BE2C (cell line): ENCODE measurements at places on chromosomes 1 and 21.
A peak's percentile ranks its signal among the peaks of the same experiment; 100 is the strongest.

DNA sequence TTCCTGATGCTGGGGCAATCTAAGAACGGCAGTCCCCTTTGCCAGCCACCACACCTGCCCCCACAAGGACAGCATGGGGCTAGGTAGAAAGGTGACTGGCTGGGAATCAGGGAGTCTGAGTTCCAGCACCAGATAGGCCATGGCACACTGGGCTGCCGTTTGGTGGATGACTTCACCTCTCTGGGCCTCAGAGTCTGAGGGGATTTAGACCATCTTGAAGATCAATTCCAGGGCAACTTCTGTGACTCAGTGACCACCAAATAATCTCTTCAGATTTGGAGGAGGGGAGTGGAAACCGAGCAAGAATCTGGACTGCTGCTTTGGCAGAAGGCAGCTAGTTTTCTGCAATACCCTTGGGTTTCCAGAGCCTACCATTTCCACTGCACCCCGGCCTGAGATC, 92.1 kb upstream of the EDN2 start:
- no peak for DNase-seq

DNA sequence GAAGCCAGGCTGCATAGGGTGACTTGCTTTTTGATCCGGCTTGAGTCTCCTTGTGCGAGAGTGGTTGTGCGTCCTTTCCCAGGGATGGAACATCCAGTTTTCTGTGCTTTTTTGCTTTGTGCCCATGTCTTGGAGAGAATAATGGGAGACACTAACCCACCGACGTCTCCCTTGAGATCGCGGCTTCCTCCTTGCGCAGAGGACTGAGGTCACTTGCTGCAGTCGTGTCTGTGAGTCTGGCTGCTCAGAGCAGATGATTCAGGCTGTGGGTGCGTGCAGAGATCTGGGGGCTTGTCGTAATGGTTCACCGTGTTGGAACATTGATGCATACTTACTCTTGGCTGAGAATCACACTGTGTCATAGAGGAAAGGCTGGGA, 164.5 kb upstream of the CACNA1E start:
- no peak for DNase-seq

GRCh38 chr21:17003763-17004373, 509.0 kb upstream of the CXADR start:
- no peak for DNase-seq

DNA sequence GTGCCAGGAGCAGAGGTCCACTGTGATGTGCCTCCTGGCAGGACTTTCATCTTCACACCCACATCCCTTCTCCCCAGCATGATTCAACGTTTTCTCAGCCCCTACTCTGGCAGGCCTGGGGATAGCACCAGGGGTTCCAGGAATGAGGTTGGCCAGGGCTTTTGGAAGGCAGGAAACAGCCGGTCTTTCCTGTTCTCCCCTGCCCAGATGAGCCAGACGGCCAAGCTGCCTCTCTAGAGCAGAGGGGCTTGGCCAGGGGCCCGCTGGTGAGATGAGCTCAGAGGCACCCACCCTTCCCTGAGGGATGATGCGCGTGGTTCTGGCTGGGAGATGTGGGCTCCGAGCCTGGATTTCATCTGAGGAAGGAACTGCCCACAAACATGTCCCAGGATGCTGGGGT, 4.3 kb upstream of the MFAP2 start:
- peak; percentile 30 for DNase-seq

DNA sequence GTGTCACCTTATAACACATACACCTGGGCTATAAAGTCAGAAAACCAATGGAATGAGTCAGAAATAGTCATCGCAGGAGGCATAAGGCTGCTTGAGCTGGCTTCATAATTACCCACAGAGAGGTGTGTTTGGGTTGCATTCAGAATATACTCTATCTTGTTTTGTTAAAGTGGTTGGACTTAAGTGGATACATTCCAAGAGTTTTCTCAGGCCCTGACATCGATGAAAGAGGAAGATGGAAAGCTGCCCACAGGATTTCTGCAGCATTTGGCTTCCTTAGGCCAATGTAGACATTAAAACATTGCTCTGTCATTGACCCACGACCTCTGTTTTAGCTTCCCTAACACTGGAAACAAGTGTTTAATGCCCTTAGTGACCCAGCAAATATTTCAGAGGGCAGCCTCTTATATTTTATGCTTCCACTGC, 18.6 kb upstream of the BCL10 start:
- no peak for DNase-seq

DNA sequence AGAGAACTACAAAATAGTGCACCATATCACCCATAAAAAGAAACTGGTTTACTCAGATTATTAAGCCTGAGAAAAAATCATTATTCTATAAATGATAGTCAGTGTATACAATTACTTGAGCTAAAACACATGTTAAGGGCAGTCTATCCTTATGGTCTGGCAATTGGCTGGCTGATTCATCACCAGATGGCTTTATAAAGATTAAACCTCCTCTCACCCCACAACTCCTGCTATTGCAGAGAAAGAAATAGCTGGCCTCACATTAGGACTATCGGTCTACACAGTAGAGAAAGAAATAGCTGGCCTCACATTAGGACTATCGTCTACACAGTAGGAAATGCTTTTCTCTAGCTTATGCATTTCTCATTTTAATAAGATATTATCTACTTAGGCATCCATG, 21.2 kb downstream of the CEP170 start:
- no peak for DNase-seq

DNA sequence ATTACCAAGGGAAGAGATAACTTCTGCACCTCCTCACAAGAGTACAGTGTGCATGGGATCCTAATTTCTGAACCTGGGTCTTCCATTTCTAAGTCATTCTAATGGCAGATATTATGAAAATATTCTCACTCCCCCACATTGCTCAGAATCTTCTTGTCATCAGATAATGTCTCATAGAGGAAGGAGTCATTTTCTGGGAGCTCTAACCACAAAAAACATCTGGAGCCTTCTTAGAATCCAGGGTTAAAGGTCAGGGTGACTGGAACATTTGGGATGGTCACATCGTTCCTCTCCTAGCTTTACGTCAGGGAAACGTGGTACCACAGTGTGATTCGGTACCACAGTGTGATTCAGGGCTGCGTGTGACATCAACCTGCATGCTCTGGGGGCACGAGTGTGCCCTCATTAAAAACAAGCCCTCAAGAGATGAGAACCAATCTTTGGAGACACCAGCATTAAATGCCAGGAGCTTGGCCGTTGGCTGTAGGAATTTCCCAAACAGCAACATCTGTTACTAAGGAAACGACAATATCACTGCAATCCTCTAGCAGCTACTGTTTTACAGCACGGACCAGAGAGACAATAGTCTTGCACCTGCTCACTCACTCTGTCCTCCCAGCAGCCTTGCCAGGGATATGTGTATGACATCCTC, 179.1 kb downstream of the PSMG1 start:
- DNase-seq: no peak

GRCh38 chr1:155223047-155223446, 14.6 kb downstream of the MTX1 start:
- no peak for DNase-seq

GRCh38 chr21:28754127-28754611, 238.5 kb downstream of the LTN1 start:
- DNase-seq: no peak

GRCh38 chr1:172774561-172774960, 115.7 kb downstream of the FASLG start:
- no peak for DNase-seq

GRCh38 chr1:21703318-21703963, 34.3 kb upstream of the RAP1GAP start:
- DNase-seq: no peak
